ENCODE measurements at places on chromosomes 11 and 22.

- no peak for DNase-seq
Observed at GRCh38 chr11:46465683-46466082, 74.1 kb upstream of the CHRM4 start.

GRCh38 chr11:119382101-119382500 is 611 bp upstream of the USP2 start:
- no peak for DNase-seq

DNA sequence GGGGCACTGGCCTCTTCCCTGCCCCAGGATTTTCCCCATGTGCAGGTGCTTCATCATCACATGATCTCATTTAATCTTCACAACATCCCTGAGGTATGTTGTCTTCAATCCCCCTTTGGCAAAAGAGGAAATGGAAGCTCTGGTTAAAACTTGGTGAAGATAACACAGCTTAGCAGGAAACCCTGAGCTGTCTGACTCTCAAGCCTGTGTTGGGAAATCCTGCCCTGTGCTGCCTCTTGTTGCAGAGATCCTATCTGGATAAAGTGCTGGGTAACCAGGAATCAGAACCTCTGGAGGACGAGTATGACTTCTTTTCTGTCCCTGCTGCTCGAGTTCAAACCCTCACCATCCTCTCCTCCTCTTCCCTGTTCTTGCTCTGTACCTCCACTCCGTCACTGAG is 13.1 kb upstream of the E2F8 start:
- no peak for DNase-seq

DNA sequence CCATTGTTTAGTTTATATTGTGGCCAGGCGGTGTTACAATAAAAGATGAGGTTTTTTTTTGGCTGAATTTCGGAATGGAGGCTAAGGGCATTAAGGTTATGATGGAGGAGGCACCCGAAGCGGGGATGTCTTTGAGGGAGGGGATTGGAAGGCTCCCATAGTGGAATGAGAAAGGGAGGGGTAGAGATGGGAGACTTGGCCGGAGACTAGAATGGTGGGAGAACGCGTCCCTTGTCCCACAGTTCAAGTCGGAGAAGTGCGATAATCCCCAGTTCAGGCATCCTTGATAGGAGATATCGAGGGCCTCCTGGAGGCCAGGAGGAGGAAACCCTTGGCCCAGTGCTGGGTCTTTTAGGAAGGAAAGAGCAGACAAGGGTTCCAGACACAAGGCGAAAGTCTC is 21.6 kb downstream of the ZNF195 start:
- DNase-seq: no peak

DNA sequence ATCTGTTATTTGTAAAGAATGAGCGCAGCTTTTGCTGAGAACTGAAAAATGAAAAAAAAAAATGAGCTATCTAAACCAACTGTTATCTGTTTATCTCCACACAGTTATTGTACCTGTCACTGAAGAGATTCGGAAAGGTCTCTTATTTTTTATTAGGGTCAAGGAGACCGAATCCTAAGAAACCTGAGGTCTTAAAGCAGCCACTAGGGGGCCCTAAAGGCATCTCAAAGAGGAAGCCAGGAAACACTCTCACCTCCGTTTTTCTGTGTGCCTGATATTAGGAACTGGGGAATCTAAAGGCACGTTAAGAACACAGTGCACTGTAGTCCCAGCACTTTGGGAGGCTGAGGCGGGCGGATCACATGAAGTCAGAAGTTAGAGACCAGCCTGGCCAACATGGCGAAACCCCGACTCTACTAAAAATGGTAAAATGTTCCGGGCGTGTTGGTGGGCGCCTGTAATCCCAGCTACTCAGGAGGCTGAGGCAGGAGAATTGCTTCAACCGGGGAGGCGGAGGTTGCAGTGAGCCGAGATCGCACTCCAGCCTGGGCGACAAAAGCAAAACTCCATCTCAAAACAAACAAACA is 3.5 kb upstream of the LARGE1 start:
- DNase-seq: peak; percentile 61

GRCh38 chr11:3169255-3170043 is 4.3 kb upstream of the OSBPL5 start:
- DNase-seq: no peak

DNA sequence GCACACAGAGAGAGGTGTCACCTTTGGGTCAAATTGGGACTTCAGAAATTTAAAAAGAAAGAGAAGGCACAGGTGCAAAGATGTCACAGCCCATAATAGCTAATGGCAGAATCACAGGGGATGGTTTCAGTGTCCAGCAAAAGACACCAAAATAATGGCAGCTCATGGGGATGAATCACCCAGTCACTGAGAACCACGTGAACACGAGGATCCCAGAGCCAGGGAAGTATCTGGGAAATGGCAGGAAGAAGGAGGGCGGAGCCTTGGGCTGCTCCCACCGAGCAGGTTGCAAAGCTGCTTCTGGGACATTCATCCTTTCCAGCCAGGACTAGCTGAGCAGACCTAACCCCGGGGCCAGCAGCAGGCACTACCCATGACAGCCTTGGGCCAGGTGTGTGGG is 45.6 kb downstream of the TRMU start:
- DNase-seq: no peak

GRCh38 chr22:45262931-45263462 is 21.8 kb upstream of the UPK3A start:
- no peak for DNase-seq

DNA sequence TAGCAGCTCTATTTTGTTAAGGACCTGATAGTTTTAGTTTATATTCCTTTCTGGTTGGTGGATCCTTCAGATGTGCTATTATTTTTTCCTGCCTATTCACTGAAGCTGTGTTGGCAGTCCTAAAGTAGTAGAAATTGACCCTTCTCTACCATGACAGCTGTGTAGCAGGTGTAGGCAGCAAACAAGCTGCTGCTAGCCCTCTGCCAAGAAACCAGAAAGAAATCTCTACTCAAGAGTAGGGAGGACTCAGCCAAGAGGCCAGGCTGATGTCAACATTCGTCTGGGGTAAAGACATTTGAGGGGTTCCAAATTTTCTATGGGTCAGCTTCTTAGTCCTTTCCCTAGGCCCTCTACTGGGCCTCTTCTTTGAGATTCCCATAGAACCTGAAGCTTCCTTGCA is 51.2 kb downstream of the CSTF3 start:
- no peak for DNase-seq

DNA sequence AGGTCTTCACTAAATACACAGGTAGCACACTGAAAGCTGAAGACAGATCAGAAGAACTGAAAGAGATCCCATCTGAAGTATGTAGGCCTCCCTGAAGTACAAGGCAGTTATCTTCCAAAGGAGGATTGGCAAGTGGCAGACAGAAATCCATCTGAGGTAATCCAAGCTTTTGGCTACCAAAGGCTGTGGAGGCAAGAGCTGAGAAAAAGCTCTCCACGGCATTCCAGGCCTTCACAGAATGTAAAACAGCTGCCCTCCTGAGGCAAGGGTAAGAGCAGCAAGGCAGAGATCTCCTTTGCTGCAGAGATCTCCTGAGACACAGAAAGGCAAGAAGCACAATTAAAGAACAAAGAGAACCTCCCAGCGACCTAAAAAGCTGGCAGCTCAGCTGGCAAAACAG is 19.1 kb downstream of the PIK3C2A start:
- no peak for DNase-seq

GRCh38 chr11:122737951-122738693 is 82.6 kb downstream of the UBASH3B start:
- no peak for DNase-seq

DNA sequence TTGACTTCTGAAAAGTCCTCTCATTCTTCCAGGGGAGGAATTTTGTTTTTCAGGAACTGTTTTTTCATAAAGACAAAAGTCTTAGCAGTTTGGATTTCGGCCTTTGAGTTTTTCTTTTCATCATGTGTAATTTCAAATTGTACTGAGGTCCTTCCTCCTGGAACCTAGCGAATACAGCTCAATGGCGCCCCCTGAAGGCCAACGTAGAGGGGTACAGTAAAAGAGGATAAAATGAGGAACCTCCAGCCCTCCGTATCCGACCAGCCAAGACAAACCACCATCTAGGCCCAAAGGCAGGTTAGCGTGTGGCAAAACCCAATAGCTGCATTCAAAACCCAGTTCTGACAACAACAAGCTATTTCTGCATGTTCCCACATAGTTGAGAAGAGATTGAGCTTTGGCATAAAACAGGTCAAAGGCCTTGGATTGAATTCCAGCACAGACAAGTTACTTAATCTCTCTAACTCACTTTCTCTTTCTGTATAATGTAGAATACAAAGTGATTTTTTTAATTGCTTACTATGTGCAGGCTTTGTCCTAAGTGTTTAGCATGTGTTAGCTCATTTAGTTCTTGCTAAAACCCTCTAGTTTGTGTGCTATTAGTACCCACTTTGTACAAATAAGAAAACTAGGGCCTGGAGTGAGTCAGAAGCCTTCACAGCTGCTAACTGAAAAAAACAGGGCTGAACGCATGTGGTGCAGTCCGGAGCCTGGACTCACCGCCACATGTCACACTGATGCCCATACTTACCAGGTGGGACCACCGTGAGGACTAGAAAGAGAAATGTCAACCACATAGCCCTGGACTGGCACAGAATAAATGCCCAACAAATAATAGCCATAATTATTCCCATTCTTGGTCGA is 43.2 kb upstream of the ETS1 start:
- DNase-seq: peak; percentile 89

GRCh38 chr11:119688356-119688755 is 40.6 kb downstream of the NECTIN1 start:
- no peak for DNase-seq

All from mucosa of gallbladder (tissue), 1 donor.